ENCODE measurements at places on chromosomes 2 and 18.

- no peak for DNase-seq
Observed at GRCh38 chr2:190911813-190912212, 31.2 kb downstream of the GLS start.

GRCh38 chr18:59383851-59384250, 24.8 kb upstream of the LMAN1 start:
- DNase-seq, result no peak

DNA sequence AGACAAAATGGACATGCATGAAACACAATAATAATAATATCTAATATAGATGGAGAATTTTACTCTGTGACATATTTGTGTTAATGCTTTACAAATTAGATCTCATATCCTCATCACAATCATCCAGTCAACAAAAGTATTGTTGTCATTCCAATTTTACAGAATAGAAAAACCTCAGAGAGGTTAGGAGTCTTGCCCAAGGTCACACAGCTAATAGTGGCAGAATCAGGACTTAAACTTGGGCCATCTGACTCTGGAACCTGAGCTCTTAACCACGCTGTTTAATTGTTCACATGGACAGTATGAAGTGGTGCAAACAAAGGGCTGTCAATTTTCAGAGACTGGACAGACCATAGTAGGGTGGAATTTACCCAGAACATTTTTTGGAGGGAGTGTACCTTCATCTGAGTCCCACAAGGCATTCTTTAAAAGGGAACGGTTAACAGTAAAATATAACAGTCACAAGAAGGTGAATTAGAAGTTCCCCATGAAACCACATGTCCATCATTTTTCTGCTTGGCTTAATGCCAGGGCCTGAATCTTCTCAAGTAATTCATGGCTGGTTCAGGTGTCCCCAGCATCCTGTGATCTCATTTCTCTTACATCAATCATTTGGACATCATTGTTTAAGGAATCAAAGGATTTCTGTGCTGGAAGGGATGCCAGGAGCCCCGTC, 35.4 kb upstream of the CCDC93 start:
- DNase-seq, result no peak

DNA sequence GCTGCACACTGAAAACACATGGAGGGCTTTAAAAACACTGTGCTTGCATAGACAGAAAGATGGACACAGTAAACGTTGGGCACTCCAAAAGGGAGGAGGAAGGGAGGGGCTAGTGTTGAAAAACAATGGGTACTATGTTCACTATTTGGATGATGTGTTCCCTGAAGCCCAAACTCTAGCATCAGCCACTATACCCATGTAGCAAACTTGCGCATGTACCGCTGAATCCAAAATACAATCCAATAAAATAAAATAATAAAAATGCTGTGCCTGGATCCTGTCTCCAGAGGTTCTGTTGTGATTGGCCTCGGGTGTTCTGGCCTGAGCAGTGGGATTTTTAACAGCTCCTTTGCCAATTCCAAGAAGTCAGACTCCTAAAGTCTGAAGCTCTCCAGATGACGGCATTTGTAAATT, 166.0 kb downstream of the TMEM182 start:
- no peak for DNase-seq

DNA sequence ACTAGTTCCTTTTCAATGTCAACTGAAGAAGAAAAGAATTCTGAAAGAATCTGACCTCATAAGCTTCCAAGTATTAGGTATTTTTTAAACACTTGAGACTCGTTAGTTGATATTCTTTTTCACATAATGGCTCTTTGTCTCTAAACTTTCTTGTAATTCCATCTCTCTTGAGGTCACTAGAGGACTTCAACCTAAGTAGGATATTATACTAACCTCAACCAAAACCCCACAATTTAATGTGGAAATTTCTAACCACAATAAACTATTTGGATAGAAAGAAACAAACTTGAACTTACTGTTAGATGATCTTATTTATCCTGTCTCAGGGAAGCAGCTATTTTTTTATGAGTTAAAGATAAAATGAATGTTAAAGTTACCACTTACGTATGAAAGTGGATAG, 206.9 kb upstream of the FSIP2 start:
- no peak for DNase-seq

- DNase-seq, result no peak
Observed at GRCh38 chr2:104638859-104639202, 215.1 kb upstream of the POU3F3 start.

- no peak for DNase-seq
Observed at GRCh38 chr18:42392416-42392815, 437.4 kb downstream of the PIK3C3 start.

GRCh38 chr2:156935616-156936015, 321.9 kb upstream of the GALNT5 start:
- DNase-seq, result no peak

- DNase-seq, result peak; percentile 90
Observed at GRCh38 chr2:60516383-60516811, 37.1 kb downstream of the BCL11A start.

DNA sequence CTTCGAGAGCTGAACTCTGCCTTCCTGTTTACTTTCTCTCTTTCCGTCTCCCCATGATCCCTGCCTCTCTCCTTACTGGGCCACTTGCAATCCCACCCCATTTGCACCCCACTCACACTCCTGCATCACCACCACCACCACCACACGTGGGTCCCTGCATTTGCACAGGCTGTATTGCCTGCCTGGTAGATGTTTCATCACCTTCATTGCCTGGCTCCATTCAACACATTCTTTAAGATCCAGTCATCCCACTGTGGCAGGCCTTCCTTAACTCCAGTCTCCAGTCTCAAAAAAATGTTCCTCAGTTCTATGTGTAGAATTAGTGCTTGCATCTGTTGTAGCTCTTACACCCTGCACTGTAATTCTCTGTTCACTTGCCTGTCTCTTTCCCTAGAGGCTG, 13.9 kb downstream of the NOSTRIN start:
- peak; percentile 76 for DNase-seq

DNA sequence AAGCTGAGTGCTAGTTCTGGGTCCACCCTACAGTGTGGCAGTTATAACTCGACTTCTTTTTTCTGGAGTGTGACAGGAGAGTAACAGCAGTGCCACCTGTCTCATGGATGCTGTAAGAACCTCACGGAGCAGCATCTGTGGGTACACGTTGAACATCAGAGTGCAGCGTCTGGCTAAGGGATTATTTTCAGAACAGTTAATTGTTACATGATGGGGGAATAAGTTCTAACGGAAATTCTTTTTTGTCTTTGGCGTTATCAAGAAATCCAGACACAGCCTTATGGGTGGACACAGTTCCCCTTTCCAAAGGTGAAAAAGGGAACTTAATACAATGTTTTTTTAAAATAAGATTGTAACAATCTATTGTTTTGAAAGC, 28.3 kb upstream of the TOGARAM2 start:
- no peak for DNase-seq

DNA sequence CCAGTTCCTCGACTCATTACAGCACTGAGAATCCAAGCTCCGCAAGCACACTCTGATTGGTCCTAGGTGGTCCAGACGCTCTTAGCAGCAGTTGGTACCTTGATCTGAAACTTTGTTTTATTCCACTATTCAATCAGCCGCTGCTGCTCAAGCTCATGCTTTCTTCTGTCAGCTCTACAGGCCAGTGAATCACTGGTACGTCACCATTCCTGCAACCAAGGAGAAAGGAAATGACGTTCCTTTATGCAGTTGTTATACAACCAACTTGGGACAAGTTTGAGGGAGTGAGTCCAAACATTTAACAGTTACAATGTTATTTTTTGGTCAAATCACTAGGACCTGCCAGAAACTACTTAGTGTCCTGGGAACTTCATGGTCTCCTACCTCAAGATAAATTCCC, 398.8 kb upstream of the TMEFF2 start:
- no peak for DNase-seq

GRCh38 chr18:48961547-48961946, 10.8 kb upstream of the SMAD7 start:
- peak; percentile 80 for DNase-seq

DNA sequence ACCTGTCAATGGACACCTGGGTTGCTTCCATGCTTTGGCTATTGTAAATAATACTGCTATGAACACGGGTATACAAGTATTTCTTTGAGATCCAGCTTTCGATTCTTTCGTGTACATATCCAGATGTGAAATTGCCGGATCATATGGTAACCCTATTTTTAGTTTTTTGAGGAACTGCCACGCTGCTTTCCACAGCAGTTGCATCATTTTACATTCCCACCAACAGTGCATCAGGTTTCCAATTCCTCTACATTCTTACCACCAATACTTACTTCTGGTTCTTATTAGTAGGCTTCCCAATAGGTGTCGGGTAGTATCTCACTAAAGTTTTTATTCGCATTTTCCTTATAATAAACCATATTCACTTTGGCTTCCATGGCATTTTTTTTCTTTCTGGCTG, 69.6 kb downstream of the PID1 start:
- DNase-seq, result no peak

GRCh38 chr2:104825124-104825865, 28.6 kb upstream of the POU3F3 start:
- DNase-seq, result peak; percentile 48

- peak; percentile 69 for DNase-seq
Observed at GRCh38 chr2:240566203-240567136, 1.8 kb upstream of the RNPEPL1 start.

DNA sequence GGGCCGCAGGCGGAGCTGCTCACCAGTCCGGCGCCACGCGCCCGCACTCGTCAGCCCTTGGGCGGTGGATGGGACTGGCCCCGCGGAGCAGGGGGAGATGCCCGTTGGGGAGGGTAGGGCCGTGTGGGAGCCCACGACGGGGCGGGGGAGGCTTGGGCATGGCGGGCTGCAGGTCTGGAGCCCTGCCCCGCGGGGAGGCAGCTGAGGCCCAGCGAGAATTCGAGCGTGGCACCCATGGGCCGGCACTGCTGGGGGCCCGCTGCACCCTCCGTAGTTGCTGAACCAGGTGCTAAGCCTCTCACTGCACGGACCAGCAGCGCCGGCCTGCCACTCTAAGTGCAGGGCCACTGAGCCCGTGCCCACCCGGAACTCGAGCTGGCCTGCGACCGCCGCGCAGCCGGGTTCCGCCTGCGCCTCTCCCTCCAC, 182.4 kb upstream of the ERBB4 start:
- DNase-seq, result no peak

- DNase-seq, result no peak
Observed at GRCh38 chr2:234468503-234468902, 28.4 kb downstream of the ARL4C start.

- DNase-seq, result no peak
Observed at GRCh38 chr2:29061176-29061575, 13.1 kb downstream of the PCARE start.

- no peak for DNase-seq
Observed at GRCh38 chr2:158493458-158493857, 36.7 kb downstream of the PKP4 start.

DNA sequence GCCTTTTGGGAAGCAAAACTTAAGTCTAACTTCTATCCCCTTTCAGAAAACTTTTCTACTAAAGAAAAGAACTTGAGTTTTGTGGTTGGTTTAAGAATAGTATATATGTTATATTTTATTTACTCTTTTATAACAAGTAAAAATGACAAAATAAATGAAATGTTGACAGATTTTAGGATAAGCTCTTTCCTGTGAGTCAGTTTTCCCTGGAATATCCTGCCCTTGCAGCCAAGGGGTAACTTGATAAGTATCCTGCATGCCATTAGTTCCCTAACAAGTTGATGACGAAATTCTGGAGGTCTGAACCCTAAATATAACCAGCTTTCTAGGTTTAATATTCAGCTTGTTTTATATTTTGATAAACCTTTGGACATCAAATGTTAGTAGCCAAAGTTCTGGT, 7.3 kb upstream of the HTR2B start:
- DNase-seq, result no peak

DNA sequence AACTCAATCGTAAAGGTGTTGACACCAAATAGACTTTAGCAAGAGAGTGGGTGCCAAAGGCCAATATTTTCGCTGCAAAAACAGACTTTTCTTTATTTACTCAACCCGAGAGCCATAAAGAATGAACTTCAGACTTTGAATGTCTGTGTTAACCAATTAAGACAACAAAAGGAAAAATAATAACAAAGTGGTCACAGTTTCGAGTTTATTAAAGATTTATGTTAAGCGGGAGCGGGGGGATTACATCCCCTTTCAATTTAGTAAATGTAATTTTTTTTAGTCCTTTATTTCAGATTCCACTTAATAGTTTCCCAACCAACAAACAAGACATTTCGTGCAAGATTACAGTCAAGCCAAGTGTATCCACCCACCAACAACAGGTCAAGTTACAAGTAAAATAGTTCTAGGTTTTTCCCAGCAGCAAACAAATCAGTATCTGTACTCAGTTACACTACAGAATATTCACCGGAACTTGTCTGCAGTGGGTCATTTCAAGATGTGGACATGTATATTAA, 9.0 kb downstream of the CDH2 start:
- no peak for DNase-seq

- no peak for DNase-seq
Observed at GRCh38 chr2:233114421-233114861, 54.3 kb downstream of the INPP5D start.

- DNase-seq, result no peak
Observed at GRCh38 chr18:10365021-10365500, 89.4 kb upstream of the APCDD1 start.

- no peak for DNase-seq
Observed at GRCh38 chr18:37396971-37397720, 168.5 kb downstream of the CELF4 start.
